Upper lobe of left lung (tissue), 6 donors: ENCODE measurements at places on chromosomes 12 and 14.

DNA sequence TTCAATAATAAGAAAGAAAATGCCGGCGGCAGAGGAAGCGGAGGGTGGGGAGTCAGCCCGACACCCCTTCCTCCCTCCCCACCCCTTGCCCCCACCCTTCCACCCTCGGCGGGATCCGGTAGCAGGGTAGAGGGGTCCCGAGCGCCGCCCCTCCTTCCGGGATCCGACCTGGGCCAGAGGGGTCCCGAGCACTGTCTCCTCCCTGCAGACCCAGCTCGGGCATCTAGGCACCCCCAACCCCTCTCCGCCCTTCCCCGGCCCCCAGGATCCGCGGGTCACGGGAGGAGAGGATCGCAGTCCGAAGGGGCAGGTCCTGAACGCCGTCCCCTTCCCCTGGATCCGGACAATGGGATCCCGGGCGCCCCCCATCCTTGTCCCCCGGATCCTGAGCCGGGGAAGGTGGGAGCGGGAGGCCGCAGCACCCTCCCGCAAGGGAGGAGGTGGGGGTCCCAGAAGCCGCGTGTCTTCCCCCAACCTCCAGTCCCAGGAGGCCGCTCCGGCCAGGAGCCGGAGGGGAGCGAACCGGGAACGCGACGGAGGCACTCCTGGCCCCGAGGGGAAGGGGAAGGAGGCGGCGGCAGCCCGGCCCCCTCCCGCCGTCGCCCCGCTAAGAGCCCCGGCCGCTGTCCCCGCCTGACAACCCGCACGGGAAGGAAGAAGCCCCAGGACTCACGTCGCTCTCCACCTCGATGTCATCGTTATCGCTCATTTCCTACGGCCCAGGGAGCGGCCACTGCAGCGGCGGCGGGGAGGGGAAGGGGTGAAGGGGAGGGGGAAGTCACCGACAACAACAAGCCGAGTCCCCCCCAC is 481 bp downstream of the MAX start:
- no peaks in the 10 kb centered on the region for H3K36me3 ChIP-seq
- DNase-seq: peak; percentile 27
- H3K4me3 ChIP-seq: peak overlapping the region; percentile 99

GRCh38 chr12:99523853-99524252 is 123.7 kb upstream of the GARIN6 start:
- no peaks in the 10 kb centered on the region for H3K4me1 ChIP-seq
- H3K36me3 ChIP-seq: no peaks in the 10 kb centered on the region
- no peak for DNase-seq
- no peak overlapping the region for H3K4me3 ChIP-seq
- no peaks in the 10 kb centered on the region for H3K27me3 ChIP-seq

GRCh38 chr12:132170637-132171292 is 26.5 kb downstream of the NOC4L start:
- no peak overlapping the region for H3K27ac ChIP-seq
- no peak overlapping the region for H3K4me3 ChIP-seq
- H3K27me3 ChIP-seq: peaks cover 6% of the 10 kb centered on the region
- DNase-seq: peak; percentile 65
- no peaks in the 10 kb centered on the region for H3K36me3 ChIP-seq

DNA sequence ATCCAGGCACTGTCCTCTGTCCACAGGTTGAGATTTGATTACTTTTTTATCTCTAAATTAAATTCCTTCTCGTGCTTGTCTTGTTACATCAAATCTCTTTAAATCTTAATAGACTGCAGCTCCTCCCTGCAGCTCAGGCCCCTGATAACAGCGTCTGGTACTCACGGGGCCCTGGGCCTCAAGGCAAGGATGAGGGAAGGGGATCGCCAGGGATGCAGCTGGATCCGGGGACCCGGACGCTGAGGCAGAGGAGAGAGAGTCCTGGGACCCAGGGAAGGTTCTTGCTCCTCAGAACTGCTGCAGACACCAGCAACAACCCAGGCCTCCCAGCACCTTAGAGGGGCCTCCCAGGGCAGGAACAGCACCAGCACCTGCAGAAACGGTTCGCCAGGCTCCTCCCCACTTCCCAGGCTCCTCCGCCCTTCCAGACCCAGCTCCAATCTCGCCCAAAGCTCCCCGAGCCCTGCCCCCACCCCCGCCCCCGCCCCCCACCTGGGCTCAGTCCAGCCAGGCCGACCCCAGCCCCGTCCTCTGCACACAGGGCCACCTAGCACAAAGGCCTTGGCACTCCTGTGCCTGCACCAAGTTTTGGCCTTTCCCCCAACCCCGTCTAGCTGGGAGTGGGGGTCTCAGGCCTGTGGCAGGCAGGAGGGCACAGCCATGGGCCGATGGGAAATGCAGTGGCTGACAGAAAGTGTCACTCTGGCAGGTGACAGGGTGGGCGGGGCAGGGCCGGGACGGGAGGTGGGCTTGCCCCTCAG is 60.3 kb upstream of the GALNT9 start:
- H3K27me3 ChIP-seq: peaks cover 6% of the 10 kb centered on the region
- no peak overlapping the region for H3K27ac ChIP-seq
- no peaks in the 10 kb centered on the region for H3K4me1 ChIP-seq
- no peak overlapping the region for H3K4me3 ChIP-seq

- H3K27me3 ChIP-seq: no peaks in the 10 kb centered on the region
- no peaks in the 10 kb centered on the region for H3K36me3 ChIP-seq
Measured at GRCh38 chr14:97806891-97807290, 1009.7 kb downstream of the VRK1 start.

- no peaks in the 10 kb centered on the region for H3K36me3 ChIP-seq
- H3K27me3 ChIP-seq: no peaks in the 10 kb centered on the region
- no peak overlapping the region for H3K4me3 ChIP-seq
Measured at GRCh38 chr14:100698666-100699448, 27.8 kb upstream of the DLK1 start.

DNA sequence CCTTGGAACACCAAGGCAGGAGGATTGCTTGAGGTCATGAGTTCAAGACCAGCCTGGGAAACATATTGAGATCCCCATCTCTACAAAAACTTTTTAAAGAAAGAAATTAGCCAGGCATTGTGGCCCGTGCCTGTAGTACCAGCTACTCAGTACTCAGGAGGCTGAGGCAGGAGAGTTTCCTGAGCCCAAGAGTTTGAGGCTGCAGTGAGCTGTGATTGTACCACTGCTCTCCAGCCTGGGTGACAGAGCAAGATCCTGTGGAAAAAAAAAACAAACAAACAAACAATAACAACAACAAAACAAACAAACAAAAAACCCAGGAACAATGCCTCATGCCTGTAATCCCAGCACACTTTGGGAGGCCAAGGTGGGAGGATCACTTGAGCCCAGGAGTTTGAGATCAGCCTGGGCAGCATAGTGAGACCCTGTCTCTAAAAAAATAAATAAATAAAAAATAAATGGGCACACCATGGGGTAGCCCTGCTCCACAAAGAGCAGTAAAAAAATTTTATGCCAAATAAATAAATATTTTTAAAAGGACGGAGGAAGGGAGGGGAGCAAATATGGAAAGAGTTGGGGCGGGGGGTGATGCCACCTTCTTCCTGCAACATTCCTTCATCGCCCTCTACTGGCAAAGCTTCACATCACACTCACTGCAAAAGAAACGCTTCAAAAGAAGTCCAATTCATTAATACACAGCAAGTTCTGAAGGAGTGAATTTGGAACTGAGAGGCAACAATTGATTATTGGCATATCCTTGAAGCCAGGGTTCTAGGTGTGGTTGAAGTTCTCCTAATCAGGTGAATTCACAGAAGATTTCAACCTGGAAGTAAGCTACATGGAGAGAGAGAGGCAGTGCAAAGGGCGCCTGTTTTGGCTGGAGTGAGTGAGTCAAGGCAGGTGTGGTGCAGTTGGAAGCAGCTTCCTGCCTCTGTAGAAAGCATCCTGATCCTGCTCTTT is 8.8 kb upstream of the GNPTAB start:
- no peak for DNase-seq
- H3K27ac ChIP-seq: no peak overlapping the region
- H3K36me3 ChIP-seq: no peaks in the 10 kb centered on the region
- H3K4me3 ChIP-seq: no peak overlapping the region

- H3K4me3 ChIP-seq: no peak overlapping the region
- no peaks in the 10 kb centered on the region for H3K4me1 ChIP-seq
- H3K27ac ChIP-seq: no peak overlapping the region
Measured at GRCh38 chr12:84842406-84843013, 70.1 kb downstream of the SLC6A15 start.

- no peaks in the 10 kb centered on the region for H3K27me3 ChIP-seq
- peaks cover 12% of the 10 kb centered on the region for H3K4me1 ChIP-seq
- DNase-seq: no peak
- no peak overlapping the region for H3K27ac ChIP-seq
- no peaks in the 10 kb centered on the region for H3K36me3 ChIP-seq
- H3K4me3 ChIP-seq: no peak overlapping the region
Measured at GRCh38 chr14:63178912-63179311, 25.3 kb upstream of the RHOJ start.

GRCh38 chr14:50659327-50659974 is 8.7 kb downstream of the SAV1 start:
- H3K4me1 ChIP-seq: peaks cover 13% of the 10 kb centered on the region
- no peak overlapping the region for H3K27ac ChIP-seq
- no peak overlapping the region for H3K4me3 ChIP-seq
- DNase-seq: no peak

GRCh38 chr12:16303939-16304338 is 26.5 kb upstream of the SLC15A5 start:
- no peak for DNase-seq
- H3K4me3 ChIP-seq: no peak overlapping the region
- H3K4me1 ChIP-seq: no peaks in the 10 kb centered on the region

- no peaks in the 10 kb centered on the region for H3K27me3 ChIP-seq
- no peak for DNase-seq
- no peaks in the 10 kb centered on the region for H3K4me1 ChIP-seq
- H3K4me3 ChIP-seq: no peak overlapping the region
- no peak overlapping the region for H3K27ac ChIP-seq
Measured at GRCh38 chr14:89607453-89607852, 190.4 kb upstream of the FOXN3 start.

DNA sequence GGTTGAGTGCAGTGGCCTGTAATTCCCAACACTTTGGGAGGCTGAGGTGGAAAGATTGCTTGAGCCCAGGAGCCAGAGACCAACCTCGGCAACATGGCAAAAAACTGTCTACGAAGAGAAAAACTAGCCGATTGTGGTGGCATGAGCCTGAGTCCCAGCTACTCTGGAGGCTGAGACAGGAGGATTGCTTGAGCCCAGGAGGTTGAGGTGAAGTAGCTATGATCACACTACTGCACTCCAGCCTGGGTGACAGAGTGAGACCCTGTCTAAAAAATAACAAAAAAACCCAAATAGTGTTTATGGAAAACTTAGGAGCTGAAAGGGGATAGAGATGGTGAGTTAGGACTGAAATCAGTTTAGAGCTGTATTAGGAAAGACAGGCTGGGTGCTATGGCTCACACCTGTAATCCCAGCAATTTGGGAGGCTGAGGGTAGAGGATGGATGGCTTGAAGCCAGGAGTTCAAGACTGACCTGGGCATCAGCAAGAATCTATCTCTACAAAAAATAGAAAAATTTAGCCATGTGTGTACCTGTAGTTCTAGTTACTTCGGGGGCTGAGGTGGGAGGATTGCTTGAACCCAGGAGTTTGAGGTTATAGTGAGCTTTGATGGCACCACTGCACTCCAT is 9.7 kb downstream of the PNN start:
- H3K4me3 ChIP-seq: no peak overlapping the region
- no peaks in the 10 kb centered on the region for H3K27me3 ChIP-seq
- no peaks in the 10 kb centered on the region for H3K4me1 ChIP-seq
- DNase-seq: no peak
- H3K27ac ChIP-seq: no peak overlapping the region
- peaks cover 44% of the 10 kb centered on the region for H3K36me3 ChIP-seq

GRCh38 chr12:113070117-113070906 is 13.8 kb downstream of the DTX1 start:
- no peak for DNase-seq
- H3K4me3 ChIP-seq: no peak overlapping the region
- H3K4me1 ChIP-seq: no peaks in the 10 kb centered on the region
- no peaks in the 10 kb centered on the region for H3K36me3 ChIP-seq
- no peak overlapping the region for H3K27ac ChIP-seq
- no peaks in the 10 kb centered on the region for H3K27me3 ChIP-seq
